ENCODE measurements at places on chromosomes 13 and 19.

GRCh38 chr19:42052241-42052863 is 17.7 kb downstream of the GRIK5 start:
- no peak for DNase-seq

DNA sequence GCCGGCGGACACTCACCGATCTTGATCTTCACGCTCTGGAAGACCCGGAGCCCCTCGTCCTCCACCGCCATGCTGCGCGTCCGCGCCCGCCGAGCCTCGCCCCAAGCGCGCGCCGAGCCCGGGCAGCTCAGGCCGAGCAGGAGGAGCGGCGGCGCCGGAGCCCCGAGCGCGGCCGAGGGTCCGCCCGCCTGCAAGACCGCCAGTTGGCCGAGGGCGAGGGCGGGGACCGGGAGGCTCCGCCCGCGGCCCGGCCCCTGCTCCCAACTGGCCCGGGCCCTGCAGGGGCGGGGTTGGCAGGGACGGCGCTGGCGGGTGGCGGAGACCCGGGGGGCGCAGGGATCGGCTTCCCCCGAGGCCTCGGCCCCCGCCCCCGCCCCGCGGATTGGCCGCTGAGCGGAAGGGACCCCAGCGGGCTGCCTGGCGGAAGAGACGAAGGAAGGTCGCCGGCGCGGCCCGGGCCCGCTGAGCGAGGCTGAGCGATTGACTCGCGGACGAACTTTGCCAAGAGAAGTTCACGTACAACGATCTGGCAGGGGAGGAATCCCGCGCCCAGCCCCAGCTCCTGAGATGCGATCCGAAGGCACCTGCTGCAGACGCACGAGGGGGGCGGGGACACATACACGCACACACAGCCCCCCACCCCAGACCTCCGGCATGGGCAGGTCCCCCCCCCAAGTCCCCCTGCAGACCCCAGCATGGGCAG is at the start of gene RASA3:
RASA3 (minus strand) TSS at position 205 of the 703 bp plus-strand sequence; CDS start at position 71, 134 bp downstream.
- peak; percentile 76 for DNase-seq

- no peak for DNase-seq
Observed at GRCh38 chr13:98324105-98324504, 147.0 kb upstream of the RNF113B start.

DNA sequence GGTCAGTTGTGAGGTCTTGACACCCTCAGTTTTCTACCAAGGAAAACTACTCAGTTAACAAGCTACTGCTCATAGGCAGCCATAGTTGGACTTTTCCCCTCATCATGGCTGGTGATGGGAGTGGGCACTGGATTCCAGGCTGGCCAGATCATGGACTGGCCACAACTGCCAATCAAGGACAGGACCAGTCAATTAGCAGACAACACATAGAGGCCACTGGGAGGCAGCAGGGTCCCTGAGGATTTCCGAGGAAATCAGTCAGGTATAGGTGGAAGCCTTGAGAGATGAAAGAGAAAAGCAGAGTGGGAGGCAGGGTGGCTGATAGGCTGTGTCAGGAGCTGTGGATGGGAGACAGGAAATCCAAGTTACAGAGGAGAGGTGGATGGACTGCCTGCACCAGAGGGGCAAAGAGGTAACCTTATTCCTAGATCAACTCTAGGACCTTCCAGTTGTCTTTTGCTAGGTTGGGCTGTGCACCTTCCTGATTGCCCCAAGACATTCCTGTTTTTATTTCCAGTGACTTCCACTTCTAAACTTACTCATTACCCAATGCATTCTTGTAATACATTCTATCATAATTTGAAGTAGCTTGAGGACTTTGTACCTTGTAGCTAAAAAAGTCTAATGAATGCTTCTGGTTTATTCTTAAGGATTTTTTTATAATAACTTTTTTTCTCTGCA is 361.8 kb downstream of the KCNRG start:
- no peak for DNase-seq

- DNase-seq, result peak; percentile 84
Observed at GRCh38 chr19:3536429-3537100, 2.4 kb upstream of the TEKTIP1 start.

DNA sequence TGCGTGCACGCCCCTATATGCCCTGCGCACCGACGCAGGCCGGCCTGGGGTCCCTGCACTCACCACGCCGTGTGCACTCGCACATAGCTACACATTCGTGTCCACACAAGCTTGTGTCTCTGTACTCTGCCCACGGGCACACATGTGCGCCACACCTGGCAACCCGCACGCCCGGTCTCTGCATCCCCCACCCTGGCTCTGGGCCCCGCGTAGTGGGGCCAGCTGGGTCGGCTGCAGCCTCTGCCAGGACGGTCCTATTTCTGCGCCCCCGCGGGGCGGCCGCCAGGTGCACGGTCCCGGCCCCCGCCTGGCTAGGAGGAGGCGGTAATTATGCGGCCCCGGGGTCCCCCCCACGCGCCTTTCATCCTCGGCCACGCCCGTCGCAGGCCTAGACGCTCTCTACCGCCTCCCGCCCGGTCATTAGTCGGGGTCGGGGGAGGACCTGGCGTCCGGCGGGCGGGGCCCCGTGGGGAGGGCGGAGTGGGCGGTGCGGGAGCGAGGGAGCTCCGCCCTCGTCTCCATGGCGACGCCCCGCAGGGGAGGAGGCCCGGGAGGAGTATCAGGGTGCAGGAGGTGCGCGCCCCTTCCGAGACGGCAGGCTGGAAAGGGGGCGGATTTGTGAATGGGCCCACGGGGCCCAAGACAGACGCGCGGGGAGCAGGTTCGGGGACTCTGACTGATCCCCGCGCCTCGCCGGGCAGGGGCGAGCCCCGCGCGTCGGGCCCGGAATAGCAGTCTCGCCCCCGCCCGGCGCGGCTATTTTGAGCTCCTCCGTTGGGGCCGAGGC is 2.8 kb upstream of the CIRBP start:
- peak; percentile 76 for DNase-seq

DNA sequence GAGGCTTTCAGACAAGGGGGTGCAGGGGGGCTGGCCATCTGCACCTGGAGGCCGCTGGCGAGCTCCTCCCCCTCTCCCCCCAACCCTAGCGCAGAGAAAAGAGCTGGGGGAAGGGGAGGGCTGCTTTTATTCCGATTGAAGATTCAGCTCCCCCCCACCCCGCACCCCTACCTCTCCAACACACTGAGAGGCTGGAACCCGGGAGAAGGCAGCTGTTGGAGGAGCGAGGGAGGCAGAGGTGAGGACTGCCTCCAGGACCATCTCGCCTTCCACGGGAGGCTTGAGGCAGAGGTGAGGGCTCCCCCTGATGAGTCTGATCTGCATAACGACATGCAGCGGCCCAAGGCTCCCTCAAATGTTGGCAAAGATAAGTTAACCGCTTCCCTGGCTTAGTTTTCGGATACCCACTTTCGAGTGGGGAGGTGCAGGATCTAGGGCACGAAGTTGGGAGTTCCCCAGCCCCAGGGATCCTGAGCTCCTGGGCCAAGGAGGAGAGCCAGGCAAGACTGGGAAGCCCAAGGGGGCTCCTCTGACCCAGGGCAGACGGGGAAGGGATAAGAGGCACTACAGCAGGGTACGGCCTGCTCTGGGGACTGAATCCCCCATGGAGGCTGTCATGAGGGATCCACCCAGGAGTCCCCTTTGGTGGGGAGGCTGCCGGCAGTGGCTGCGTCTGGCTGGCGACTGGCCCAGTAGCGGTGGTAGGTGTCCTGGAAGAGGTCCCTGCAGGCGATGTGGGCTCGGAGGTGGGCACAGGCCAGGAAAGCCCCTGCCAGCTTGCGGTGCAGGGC is 1.2 kb upstream of the NUMBL start:
- DNase-seq, result no peak

DNA sequence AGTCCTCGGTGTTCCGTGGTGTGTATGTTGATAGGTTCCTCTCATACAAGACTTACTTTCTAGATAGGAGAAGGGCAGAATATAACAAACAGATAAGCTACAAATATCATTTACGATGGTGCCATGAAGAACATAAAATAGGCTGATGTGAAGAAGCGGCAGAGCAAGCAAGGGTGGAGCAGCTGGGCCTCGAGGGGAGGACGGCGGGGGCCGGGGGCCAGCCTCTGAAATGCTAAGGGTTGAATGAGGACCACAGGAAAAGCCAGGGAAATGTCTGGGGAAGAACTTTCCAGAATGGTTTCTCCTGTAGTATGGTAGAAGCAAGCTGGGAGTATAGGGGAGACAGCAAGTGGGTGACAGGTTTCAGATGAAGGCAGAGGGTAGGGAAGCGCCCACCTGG is 529.5 kb downstream of the LIG4 start:
- no peak for DNase-seq

- DNase-seq, result no peak
Observed at GRCh38 chr13:97142452-97142851, 79.7 kb upstream of the MBNL2 start.

- DNase-seq, result no peak
Observed at GRCh38 chr19:51121257-51121656, 3.4 kb upstream of the SIGLEC9 start.

DNA sequence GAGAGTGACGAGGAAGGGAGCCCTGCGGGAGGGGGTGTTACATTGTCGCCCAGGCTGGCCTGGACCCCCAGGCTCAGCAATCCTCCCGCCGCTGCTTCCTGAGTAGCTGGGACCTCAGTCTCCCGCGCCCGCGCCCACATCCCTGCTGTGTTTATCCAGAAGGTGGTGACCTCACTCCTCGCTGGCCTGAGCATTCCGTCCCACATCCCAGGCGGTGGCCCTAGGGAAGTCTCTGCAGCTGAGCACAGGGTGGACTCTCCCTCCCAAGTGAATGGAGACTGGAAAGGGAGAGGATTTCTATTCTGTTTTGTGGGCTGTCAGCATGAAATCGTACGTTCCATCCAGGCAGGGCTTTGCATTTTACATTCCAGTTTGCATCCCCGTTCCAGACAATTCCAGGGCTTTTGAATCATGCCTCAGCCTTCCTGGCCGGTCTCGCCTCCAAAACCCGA is 401 bp upstream of the ZNF765 start:
- no peak for DNase-seq

DNA sequence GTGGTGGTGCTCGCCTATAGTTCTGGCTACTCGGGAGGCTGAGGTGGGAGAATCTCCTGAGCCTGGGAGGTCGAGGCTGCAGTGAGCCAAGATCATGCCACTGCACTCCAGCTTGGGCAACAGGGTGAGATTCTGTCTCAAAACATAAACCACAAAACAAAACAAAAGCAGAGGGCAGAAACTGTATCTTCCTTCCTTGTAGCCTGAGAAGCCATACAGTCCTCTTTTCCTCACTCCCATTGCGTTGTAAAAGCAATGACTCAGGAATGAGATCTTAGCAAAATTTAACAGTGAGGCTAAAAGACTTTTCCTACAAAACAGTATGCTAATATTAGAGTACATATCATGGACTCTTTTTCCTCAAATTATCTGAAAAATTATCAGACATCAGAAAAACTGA is 130.9 kb downstream of the SHISA2 start:
- no peak for DNase-seq

GRCh38 chr13:100347968-100348367 is 240.6 kb downstream of the GGACT start:
- DNase-seq, result no peak

DNA sequence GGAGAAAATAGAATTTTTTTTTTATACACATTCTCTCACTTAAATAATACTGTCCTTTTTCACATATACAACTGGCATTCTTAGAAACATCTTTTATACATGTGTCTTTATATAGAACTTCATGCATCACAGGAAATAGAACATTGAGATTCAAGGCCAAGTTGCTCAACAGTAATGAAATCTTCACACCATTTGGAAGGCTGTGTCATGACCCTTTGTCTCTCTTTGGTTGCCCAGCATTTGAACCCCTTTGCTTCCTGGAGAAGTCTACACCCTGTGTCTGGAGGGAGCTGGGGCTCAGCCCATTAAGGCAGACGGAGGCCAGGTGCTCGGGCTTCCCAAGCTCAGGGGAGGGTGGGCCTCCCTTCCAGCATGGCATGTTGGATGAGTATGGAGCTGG is 41.1 kb downstream of the B3GLCT start:
- DNase-seq, result no peak

- no peak for DNase-seq
Observed at GRCh38 chr19:2056837-2057192, 5.8 kb upstream of the MKNK2 start.

DNA sequence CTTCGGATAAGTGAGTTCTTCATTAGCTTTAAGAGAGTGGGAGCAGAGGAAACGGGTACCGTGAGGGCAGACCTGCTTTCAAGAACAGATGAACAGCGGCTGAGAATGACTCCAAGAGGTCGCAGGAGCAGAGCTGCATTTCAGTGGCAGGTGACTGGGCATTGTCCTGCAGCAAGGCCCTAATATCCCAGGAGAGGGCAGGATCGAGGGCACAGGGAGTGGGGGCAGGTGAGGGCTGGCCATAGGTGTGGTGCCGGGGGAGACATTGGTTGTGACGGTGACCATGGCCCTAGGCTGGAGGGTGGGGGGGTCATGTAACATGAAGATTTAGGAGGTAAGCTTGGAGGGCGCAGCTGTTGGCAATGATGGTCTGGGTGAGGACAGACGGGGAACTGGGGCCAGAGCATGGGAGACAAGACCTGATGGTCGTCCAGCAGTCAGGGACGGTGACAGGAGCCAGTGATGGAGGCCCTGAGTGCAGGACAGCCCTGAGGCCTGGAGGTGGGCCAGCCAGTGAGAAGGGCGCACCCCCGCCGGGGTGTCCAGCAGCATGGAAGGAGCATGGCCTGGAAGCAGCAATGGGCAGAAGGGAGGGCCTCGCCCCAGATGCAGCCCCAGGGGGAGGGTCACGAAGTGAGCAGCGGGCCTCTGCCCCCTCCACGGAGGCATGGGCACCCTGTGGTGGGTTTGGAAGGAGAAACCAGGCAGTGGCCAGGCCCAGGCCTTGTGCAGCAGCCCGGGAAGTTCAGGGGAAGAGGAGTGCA is 29.2 kb upstream of the LAMP1 start:
- DNase-seq, result no peak

DNA sequence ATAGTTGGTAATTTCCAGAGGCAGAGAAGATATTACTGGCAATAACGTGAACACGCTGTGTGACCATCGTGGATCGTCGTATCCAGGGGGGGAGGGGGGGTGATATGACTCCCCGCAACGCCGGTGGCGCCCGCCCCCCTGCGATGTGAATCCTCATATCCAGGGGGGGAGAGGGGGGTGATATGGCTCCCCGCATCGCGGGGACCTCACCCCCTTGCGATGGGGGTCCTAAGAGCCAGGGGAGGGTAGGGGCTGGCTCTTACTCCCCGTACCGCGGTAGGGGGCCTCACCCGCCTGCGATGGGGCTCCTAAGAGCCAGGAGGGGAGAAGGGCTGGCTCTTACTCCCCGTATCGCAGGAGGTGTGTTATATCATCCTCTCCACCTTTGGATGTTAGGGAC is 31.3 kb upstream of the RGCC start:
- DNase-seq, result no peak

GRCh38 chr13:104357672-104358354 is 1291.6 kb upstream of the SLC10A2 start:
- no peak for DNase-seq

GRCh38 chr19:2315818-2316353 is 7.9 kb upstream of the LINGO3 start:
- peak; percentile 74 for DNase-seq

DNA sequence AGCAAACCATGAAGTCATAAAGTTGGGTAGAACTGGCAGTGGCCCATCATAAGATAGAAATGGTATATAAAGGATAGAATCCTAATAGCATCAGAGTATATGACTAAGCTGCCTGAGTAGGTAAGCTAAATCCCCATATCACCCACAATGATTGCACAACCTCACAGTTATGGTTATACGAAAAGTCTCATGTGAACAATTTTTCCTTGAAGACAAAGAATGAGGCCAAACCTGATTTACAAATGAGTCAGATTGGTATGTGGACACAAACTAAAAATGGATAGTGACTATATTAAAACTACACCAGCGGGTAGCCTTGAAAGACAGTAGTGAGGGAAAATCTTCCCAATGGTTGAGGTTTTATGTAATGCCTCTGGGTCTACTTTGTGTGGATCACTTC is 40.9 kb upstream of the UFM1 start:
- DNase-seq, result no peak

Data from putamen (tissue), 1 donor.